Activated T-cell treated with anti-CD3 and anti-CD28 coated beads, Interleukin-2, amount 50 U/mL, for 24 hours (primary cell): ENCODE measurements at places on chromosomes 2 and 18.

DNA sequence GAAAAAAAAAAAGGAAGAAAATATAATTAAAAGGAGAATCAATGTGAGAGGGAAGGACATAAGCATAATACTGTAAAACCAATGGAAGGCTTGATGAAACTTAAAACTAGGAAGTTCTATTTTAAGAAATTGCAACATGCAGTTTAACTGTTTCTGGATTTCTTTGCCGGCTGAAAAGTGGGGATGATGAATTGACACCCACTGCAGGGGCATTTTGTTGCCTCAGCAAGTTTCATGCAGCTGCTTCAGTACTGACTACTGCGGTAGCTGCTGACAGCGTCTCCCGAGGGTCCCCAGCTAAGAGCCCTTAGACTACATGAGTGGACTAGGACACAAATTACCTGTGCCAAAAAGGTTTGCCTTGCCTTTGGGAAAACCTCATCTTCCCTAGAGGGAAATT is 69.2 kb downstream of the B3GNT2 start:
- no peaks in the 10 kb centered on the region for H3K27me3 ChIP-seq
- peaks cover 2% of the 10 kb centered on the region for H3K4me1 ChIP-seq
- H3K27ac ChIP-seq = no peak overlapping the region
- no peak for DNase-seq

DNA sequence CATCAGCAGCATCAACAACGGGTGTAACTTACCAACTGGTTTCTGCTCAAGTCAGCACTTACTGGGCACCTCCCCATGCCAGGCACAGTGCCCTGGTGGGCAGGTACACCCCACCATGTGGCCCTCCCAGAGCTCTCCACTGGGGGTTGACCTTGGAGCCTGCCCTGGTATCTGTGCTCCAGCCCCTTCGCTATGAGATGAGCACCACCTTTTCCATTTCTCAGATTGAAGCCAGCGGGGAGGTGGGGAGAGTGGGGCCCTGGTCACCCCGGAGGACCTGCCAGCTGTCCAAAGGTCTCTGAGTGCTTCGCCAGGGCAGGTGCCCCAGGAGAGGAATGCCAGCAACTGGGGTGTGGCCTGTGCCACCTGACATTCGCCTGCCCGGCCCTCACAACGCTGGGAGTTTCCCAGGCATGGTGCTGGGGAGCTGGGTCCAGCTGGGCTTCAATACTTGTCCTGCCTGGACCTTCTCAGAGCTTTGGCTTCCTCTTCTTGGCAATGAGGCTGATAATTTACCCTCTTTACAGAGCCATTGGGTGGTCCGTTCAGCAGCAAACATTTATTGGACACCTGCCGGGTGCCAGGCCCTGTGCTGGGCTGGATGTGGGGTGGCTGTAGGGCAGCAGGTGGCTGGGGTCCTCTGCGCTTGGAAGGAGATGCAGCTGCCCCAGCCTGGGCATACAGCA is 5.9 kb upstream of the ZAP70 start:
- no peak overlapping the region for H3K27ac ChIP-seq
- DNase-seq = peak; percentile 16
- no peaks in the 10 kb centered on the region for H3K27me3 ChIP-seq
- peaks cover 26% of the 10 kb centered on the region for H3K4me1 ChIP-seq
- no peak overlapping the region for H3K4me3 ChIP-seq

DNA sequence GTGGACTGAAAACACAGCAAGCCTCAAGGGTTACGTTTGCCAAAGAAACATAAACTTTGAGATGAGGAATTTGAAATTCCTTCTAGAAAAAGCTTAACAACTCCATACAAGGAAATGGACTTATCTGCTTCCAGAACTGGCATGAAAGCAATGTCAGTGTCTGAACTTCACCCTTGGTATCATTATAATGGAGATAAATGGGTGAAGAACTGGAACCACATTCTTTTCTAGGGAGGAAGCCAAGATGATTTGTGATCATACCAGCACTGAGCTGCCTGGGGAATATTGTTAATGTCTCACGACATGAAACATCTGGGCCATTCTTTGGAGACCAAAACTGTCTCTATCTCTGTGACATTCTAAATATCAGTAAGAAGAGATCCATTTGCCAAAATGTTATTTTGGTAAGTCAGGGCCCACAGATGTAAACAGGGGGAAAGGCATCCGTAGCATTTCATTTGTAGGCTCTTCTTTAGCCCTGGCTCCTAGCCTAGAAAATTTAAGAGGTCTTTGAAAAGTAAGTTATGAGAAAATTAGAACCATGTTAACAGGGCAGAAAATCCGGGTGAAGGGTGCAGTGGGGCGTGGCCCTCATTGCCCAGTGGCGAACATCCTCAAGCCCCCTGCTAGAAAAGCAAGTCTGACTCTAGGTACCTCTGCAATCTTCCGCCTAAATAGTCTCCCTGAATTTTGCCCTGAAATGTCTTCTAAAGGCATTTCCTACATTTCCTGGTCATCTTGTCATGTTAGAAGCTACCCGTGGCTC is 295.3 kb upstream of the EPAS1 start:
- H3K4me3 ChIP-seq = no peak overlapping the region
- H3K27me3 ChIP-seq = no peaks in the 10 kb centered on the region
- H3K4me1 ChIP-seq = no peaks in the 10 kb centered on the region
- H3K27ac ChIP-seq = no peak overlapping the region

DNA sequence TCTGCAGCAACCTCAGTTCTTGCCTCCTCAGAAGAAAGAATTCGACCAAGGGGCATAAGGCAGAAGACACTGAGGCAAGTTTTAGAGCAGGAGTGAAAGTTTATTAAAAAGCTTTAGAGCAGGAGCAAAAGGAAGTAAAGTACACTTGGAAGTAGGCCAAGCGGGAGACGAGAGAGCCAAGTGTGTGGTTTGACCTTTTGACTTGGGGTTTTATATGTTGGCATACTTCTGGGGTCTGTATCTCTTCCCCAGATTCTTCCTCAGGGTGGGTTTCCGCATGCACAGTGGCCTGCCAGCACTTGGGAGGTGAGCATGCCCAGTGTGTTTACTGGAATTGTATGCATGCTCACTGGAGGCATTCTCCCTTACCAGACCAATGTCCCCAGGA is 59.3 kb upstream of the ANKRD44 start:
- peak overlapping the region; percentile 26 for H3K27ac ChIP-seq
- no peaks in the 10 kb centered on the region for H3K36me3 ChIP-seq
- DNase-seq = no peak
- H3K4me1 ChIP-seq = peaks cover 18% of the 10 kb centered on the region
- no peak overlapping the region for H3K4me3 ChIP-seq

GRCh38 chr2:239553376-239554000 is 152.7 kb upstream of the HDAC4 start:
- H3K36me3 ChIP-seq = no peaks in the 10 kb centered on the region
- H3K4me3 ChIP-seq = no peak overlapping the region
- H3K27ac ChIP-seq = no peak overlapping the region
- DNase-seq = no peak
- H3K27me3 ChIP-seq = peaks cover 23% of the 10 kb centered on the region

DNA sequence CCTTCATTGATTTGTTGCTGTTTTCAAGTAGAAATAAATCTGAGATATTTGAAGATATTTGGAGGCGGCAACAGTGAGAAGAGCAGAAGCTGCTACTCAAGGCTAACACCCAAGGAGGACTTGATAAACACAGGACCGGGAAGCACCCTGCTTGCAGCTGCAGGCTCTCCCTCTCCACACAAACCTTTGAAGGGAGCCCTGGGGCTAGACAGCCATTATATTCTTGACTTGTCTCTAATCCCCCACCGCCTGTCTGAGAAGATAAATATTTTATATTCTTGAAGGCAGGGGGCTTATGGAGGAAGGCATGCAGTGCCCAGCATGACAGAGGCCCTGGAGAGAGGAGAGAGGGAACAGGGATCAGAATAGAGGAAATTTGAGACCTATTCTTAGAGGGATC is 50.9 kb upstream of the SMAD2 start:
- H3K27ac ChIP-seq = no peak overlapping the region
- H3K36me3 ChIP-seq = no peaks in the 10 kb centered on the region
- no peaks in the 10 kb centered on the region for H3K27me3 ChIP-seq
- no peaks in the 10 kb centered on the region for H3K4me1 ChIP-seq

DNA sequence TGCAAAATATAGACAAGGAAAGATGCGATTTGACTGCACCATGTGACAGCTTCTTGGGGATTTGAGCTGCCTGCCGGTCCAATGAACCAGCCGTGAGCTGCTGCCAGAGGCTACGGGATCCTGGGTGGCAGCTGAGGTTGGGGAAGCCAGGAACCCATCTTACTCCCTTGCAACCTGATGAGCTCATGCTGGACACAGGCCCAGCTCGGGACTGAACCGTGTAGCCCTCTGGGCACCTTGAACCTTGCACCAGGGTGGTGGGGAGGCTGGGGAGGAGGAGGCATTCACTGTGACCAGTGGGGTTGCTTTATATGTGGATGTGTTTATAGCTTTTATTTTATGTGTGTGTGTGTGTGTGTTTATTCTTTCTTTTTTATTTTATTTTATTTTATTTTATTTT is 9.1 kb downstream of the ALPI start:
- DNase-seq = no peak
- H3K36me3 ChIP-seq = no peaks in the 10 kb centered on the region
- no peak overlapping the region for H3K4me3 ChIP-seq
- H3K27me3 ChIP-seq = peaks cover 8% of the 10 kb centered on the region
- H3K4me1 ChIP-seq = no peaks in the 10 kb centered on the region
- no peak overlapping the region for H3K27ac ChIP-seq

DNA sequence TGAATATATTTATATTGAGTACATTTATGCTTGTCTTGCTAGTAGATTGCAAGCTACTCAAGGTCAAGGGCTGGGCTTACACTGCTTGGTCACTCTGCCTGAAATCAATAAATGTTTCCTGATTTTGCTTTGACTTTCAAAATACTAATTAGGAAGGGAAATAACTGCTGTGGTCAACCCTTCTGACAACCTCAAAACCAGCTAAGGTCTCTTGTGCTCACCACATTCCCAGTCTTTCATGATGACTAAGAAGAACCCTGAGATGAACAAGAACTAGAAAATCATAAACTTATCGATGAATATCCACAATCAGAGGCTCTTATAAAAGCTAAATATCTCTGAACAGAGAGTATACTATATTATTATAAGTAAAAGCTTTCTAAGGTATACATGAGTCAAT is 33.3 kb downstream of the ABCB11 start:
- H3K27me3 ChIP-seq = no peaks in the 10 kb centered on the region
- peaks cover 19% of the 10 kb centered on the region for H3K4me1 ChIP-seq
- no peak for DNase-seq
- H3K4me3 ChIP-seq = no peak overlapping the region
- H3K36me3 ChIP-seq = no peaks in the 10 kb centered on the region

GRCh38 chr2:169106563-169107545 is 37.5 kb downstream of the DHRS9 start:
- DNase-seq = no peak
- H3K4me3 ChIP-seq = no peak overlapping the region
- peaks cover 56% of the 10 kb centered on the region for H3K4me1 ChIP-seq
- H3K27me3 ChIP-seq = no peaks in the 10 kb centered on the region

DNA sequence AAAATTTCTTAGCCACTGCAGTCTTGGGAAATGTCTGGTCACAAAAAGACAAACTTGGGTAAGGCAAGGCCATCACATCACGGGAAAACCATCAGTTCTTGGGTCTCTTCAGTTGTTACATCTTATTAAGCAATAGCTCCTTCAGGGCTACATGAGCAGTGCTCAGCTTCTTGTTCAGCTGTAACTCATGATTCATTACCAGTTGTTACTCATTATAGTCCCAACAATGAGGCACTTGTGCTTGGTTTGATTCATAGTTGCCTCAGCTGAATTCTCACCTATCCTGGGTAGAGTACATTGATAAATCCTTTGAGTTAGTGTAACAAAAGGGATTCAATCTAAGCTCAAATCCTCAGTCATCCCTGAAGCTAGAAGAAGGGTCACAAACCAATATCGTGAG is 102.4 kb upstream of the DCC start:
- no peaks in the 10 kb centered on the region for H3K4me1 ChIP-seq
- DNase-seq = no peak
- H3K36me3 ChIP-seq = no peaks in the 10 kb centered on the region
- no peak overlapping the region for H3K4me3 ChIP-seq

DNA sequence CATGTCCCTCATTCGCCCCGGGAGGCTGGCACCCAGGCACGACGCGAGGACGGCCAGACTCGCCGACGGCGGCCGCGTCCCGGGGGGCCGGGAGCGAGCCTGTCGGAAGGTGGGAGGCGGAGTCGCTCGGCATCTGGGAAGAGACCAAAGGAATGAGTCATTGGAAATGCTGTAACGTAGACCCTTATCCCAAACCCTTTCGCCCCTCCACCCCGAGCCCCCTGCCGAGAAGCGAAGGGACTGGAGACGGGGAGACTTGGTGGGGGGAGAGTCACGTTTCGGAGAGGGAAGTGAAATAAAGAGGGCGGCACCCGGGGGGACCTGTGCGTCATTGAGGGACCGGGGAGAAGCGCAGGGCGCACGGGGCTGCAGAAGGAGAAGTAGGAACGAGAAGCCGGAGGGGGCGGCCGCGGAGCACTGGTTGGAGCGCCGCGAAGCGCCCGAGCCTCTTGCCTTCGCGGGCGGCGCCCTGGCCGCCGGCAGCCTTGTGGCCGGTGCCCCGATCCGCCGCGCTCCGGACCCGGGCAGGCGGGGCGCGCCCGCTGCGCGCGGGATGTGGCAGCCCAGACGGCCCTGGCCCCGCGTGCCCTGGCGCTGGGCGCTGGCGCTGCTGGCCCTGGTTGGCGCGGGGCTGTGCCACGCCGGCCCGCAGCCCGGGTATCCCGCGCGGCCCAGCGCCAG is at the start of gene EMILIN2:
EMILIN2 (plus strand) TSS at position 371 of the 681 bp plus-strand sequence; CDS start at position 554, 183 bp downstream.
- peaks cover 37% of the 10 kb centered on the region for H3K4me1 ChIP-seq
- peak within 1 kb of the TSS; percentile 59 for H3K27ac ChIP-seq
- peak; percentile 63 for DNase-seq
- H3K27me3 ChIP-seq = peaks cover 59% of the 10 kb centered on the region
- H3K4me3 ChIP-seq = peak within 1 kb of the TSS; percentile 80
- H3K36me3 ChIP-seq = no peaks in the 10 kb centered on the region

GRCh38 chr2:102258386-102259074 is 52.8 kb upstream of the IL1RL1 start:
- peaks cover 52% of the 10 kb centered on the region for H3K4me1 ChIP-seq
- H3K27ac ChIP-seq = peak overlapping the region; percentile 96
- peak overlapping the region; percentile 32 for H3K4me3 ChIP-seq
- no peaks in the 10 kb centered on the region for H3K27me3 ChIP-seq

GRCh38 chr2:237978058-237978712 is 11.4 kb downstream of the UBE2F start:
- DNase-seq = peak; percentile 31
- no peaks in the 10 kb centered on the region for H3K27me3 ChIP-seq
- peak overlapping the region; percentile 53 for H3K27ac ChIP-seq
- H3K4me3 ChIP-seq = no peak overlapping the region
- peaks cover 75% of the 10 kb centered on the region for H3K36me3 ChIP-seq

GRCh38 chr18:21344860-21345259 is 102.8 kb downstream of the GREB1L start:
- H3K4me1 ChIP-seq = no peaks in the 10 kb centered on the region
- no peak overlapping the region for H3K27ac ChIP-seq
- no peak overlapping the region for H3K4me3 ChIP-seq
- H3K36me3 ChIP-seq = no peaks in the 10 kb centered on the region
- DNase-seq = no peak

GRCh38 chr2:149601141-149601796 is 13.7 kb upstream of the MMADHC start:
- H3K36me3 ChIP-seq = no peaks in the 10 kb centered on the region
- H3K27ac ChIP-seq = no peak overlapping the region
- DNase-seq = no peak

- peaks cover 81% of the 10 kb centered on the region for H3K36me3 ChIP-seq
- no peak overlapping the region for H3K4me3 ChIP-seq
- H3K27ac ChIP-seq = peak overlapping the region; percentile 37
Measured at GRCh38 chr2:61220768-61221167, 58.8 kb downstream of the C2orf74 start.

GRCh38 chr18:13433125-13433524 is 214.6 kb downstream of the LDLRAD4 start:
- no peaks in the 10 kb centered on the region for H3K27me3 ChIP-seq
- no peak overlapping the region for H3K4me3 ChIP-seq
- no peak for DNase-seq
